Type B pancreatic cell (in vitro differentiated cells): ENCODE measurements at places on chromosomes 4 and X.

GRCh38 chr4:6502147-6502546 lies 29.7 kb upstream of the PPP2R2C start:
- DNase-seq: peak; percentile 24

- peak; percentile 93 for DNase-seq
Observed at GRCh38 chr4:118835571-118836300, at the start of gene SEC24D. SEC24D (minus strand) TSS chr4:118836126; CDS start chr4:118833696, 2,430 bp downstream.

GRCh38 chr4:88064410-88064809 lies 57.0 kb downstream of the PKD2 start:
- DNase-seq: no peak

DNA sequence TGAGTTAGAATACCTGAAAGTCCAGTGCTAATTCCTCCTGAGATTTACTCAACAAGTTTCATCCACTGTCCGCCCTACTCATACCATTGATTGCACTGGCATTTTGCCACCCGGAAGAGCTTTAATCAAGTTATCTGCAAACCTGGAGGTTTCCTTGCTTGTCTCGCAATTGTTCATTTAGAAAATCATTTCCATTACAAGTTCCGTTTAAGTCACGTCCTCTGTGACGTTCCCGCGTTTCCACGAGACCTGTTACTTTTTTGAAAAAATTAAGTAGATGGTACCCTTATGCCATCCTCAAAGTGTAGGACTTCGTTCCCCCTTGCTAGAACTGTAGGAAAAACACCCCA lies 761 bp upstream of the FRYL start:
- no peak for DNase-seq

DNA sequence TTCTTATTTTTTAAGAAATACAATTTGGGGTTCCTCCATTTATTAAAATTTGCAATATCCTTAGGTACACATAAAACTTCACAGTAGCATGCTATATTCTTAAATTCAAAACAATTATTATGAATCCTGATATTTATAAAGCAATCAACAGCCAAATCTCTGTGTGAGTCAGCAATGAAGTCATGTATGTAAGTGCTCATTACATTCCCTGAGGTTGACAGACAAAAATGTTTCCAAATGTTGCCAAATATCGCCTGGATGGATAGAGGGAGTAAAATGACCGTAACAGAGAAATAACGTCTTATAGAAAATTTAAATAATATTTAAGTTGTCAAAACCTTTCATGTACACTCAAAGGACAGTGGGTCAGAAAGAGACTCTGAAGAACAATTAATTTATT lies 220.0 kb downstream of the PCDH18 start:
- DNase-seq: no peak

DNA sequence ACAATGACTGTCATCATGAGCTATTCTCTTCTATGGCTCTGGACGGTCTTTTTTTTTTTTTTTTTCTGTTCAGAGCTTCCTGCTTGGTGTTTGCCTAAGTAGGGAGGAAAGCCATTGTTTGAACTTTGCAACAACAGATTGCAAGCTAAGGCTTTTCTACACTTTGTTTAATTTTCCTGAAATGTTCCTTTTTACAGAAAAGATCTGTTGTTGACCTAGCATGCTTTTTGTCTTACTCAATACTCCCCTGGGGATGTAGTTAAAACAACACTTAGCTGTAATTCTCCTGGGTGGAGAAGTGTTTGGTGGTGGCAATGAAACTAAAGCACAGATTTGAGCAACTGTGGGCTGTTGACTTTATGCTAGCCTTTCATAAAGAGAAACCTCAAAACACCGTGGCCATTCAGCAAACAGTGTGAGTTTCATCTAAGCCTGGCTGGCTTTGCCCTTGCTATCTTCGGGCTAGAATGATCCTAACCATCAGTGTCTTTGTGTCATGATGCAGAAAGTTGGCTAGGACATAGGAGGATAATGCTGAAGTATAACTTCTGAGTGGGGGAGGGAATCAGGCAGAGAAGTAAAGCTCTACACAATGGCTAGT lies 110.5 kb downstream of the ANXA3 start:
- DNase-seq: no peak
